ENCODE measurements at places on chromosomes 12 and 14.

GRCh38 chr14:26323869-26324268 is 274.0 kb downstream of the NOVA1 start:
- DNase-seq, result no peak

- no peak for DNase-seq
These were observed 1.3 kb downstream of the SLC38A1 start for GRCh38 chr12:46267575-46267824.

- no peak for DNase-seq
These were observed 16.5 kb upstream of the IFT81 start for GRCh38 chr12:110107369-110108281.

- DNase-seq, result no peak
These were observed 246.3 kb downstream of the KCNC2 start for GRCh38 chr12:74963304-74963703.

GRCh38 chr12:88921434-88921833 is 341.2 kb upstream of the KITLG start:
- no peak for DNase-seq

DNA sequence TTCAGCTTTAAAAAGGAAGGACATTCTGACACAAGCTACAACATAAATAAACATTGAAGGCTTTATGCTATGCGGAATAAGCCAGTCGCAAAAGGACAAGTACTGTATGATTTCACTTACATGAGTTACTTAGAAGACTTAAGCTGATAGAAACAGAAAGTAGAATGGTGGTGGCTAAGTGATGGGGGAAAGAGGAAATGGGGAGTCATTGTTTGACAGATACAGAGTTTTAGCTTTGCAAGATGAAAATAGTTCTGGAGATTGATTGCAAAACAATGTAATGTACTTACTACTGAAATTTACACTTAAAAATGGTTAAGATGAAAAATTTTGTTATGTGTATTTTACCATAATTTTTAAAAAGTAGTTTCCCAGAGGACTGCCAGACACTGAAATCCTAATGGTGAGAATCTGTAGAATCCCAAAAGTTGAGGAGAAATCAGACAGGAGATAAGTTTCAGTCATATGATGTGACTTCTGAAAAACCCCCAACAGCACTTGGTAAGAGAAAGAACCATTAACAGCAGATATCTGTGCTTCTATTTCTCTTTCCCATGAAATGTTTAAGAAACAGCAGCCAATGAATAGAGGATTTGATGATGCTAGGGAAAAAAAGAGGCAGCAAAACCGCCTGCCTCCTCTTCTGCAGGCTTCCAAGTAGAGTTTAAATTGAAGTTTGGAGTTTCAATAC is 16.6 kb upstream of the CLEC2A start:
- no peak for DNase-seq

GRCh38 chr12:121061831-121062230 is 22.8 kb upstream of the OASL start:
- DNase-seq, result no peak

GRCh38 chr12:2101359-2101758 is 48.6 kb downstream of the CACNA1C start:
- DNase-seq, result no peak

DNA sequence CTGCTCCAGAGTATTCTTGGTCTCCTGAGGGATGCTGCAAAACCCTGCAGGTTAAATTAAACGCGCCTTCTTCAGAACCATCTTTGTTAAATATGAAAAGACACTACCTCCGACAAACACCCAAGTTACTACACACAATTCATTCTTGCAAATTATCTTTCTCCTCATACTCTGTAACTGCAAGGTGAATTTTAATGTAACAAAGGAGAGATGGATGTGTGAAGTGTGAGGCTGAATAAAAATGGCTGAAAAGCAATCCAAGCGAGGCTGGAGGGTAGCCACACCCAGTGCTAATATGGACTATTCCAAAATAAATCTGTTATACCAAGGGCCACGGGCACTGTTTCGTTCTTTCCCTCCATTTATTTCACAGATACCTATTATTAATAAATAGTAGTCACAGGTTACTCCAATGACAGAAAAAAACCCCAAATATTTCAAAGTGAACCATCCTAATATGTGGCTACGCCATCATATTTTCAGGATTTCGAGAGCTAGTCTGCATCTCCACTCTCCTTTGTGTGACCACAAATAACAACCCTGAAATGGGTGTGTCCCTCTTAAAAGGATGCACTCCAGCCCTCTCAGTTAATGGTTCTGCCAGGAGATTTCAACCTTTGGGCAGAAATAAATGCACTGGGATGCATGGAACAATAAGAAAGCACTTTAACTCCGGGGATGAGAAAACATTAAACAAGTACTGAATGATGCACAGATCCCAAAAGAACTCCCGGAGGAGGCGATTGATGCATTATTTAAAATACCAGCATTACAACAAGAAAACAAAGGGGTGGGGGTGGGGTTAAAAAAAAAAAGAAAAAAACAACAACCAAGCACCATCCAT is 53.1 kb upstream of the CCDC175 start:
- peak; percentile 85 for DNase-seq

- no peak for DNase-seq
These were observed 7.1 kb upstream of the SMUG1 start for GRCh38 chr12:54195737-54196347.

DNA sequence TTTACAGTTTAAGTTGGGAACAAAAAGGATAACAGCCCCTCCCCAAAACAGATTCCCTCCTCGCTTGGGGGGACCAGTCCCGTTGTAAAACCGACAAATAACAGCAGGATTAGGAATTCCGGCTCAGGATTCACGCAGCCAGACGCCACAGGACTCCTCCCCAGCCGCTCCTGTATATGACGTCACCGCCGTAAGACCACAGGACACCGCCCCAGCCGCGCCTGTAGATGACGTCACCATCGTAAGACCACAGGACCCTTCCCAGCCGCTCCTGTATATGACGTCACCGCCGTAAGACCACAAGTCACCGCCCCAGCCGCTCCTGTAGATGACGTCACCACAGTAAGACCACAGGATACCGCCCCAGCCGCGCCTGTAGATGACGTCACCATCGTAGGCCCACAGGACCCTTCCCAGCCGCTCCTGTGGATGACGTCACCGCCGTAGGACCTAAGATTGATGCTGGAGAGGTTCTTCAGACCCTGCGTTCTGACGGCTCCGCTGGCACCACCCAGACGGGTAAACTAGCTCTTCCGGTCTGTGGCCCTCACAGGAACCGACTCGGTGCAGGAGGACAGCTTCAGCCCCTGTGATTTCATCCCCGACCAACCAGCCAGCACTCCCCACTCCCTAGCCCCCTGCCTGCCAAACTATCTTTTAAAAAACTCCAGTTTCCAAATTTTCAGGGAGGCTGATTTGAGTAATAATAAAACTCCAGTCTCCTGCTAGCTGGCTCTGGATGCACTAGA is 43.9 kb upstream of the FBRSL1 start:
- DNase-seq, result no peak

GRCh38 chr12:43337571-43338444 is 214.2 kb downstream of the ADAMTS20 start:
- no peak for DNase-seq

GRCh38 chr12:6541371-6542165 is 7.3 kb downstream of the GAPDH start:
- DNase-seq, result no peak

DNA sequence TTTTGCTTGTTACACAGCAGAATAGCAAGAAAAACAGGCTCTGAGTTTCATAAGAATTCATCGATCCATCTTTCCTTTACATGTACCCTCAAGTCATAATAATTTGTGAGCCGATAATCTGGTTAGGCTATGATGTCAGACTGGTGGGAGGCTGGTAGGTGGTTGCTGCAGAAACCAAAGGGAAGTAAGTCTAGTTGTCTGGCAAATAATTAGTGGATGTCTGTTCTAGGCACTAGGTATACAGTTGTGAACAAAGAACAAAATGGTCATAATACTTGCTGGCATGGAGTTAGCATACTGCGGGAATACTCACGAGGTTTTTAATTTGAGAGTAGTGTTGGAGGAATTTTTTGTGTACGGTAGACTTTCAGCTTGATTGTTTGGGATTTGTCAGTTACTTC is 8.8 kb downstream of the SUSD6 start:
- DNase-seq, result no peak

DNA sequence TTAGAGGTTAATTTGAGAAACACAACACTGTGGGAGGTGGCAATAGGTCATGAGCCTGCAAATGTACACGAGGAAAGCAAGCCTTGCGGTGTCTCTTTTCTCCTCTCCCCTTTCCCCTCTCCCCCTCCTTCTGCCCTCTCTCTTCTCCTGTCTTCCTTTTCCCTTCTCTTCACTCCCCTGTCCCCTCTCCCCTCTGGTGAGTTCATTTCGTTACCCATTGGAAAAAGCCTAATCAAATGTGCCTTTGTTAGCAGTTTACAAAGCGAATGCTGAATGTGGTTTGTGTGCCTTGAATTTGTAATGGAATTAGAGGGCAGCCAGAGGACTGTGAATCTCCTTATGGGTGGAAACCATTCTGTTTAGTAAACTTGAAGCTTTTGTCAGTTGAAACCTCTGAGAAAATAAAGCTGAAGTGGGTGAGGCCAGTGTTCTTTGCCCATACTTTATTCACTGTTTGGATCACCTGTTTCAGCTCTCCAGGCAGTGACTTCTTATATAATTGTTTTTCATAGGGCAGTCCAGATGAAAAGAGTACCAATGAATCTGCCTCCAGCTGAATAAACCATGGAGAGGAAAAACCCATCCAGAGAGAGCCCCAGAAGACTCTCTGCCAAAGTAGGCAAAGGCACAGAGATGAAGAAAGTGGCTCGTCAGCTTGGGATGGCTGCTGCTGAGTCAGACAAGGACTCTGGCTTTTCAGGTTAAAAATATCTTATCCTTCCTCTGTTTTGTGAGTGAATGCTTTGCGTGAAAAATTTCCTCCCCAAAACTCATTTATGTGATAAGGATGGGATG is 7.3 kb downstream of the CIPC start:
- DNase-seq, result no peak

DNA sequence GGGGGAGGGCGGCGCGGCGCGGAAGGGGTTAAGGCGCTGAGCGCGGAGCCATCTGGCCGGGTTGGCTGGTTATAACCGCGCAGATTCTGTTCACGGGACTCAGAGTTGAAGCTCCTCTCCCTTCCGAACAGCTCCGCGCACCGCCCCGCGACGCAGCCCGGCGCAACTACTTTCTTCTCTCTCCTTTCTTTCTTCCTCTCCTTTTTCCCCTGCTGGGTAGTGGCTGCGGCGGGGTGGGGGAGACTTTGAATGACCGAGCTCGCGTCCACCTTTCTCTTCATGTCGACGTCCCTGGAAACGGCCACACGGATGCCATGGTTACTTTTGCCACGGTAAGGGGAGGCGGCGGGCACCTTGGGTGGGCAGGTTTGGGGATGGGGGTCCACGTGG is at the start of gene NTF3:
Gene NTF3, plus strand, starts transcription at position 98 of the 390 bp plus-strand sequence. Its CDS starts 217 bp downstream, at position 315.
- no peak for DNase-seq

DNA sequence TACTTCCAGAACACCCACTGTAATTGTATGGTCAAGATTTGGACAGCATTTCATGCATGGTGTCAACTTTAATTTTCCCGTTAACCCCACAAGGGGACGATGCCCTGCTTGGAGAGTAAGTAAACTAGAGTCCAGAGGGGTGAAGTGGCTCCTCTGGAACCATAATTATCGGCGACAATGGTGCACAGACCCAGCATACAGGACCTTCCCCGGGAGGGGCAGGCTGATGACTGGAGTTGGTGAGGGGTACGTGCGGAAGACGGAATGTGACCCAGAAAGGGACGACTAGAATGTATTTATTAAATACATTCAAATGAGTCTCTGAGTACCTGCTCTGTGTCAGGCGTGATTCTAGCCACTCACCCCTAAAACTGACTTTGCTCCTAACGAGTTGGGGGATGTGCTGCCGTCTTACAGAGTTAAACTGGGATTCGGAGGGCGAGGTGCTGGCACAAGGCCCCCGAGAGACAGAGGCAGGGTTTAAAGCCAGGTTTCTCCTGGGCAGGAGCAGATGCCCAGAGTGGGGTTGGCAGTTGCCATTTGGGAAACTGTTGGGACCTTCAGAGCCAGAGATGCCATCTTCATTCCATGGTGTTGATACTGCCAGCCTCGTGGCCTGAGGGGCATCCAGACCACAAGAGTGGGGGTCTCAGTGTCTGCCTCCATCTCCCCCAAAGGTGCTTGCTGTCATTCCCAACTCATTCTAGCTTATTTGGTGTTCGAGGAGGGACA is 10.9 kb downstream of the RTL1 start:
- no peak for DNase-seq

DNA sequence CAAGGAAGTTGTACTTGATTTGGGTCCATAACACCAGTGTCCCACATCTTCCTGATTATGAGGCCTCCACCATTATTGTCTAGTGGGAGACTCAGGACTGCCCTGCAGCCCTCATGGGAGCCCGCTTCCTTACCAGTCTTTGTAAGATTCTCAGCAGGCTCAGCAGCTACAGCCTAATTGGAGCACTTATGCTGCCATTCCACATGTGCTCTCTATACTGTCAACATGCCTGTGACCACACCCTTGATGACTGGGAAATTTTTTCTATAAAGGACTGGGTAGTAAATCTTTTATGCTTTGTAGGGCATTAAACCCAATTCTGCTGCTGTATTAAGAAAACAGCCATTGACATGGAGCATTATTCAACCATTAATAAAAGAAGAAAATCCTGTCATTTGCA is 145.5 kb upstream of the IGF1 start:
- DNase-seq, result no peak

DNA sequence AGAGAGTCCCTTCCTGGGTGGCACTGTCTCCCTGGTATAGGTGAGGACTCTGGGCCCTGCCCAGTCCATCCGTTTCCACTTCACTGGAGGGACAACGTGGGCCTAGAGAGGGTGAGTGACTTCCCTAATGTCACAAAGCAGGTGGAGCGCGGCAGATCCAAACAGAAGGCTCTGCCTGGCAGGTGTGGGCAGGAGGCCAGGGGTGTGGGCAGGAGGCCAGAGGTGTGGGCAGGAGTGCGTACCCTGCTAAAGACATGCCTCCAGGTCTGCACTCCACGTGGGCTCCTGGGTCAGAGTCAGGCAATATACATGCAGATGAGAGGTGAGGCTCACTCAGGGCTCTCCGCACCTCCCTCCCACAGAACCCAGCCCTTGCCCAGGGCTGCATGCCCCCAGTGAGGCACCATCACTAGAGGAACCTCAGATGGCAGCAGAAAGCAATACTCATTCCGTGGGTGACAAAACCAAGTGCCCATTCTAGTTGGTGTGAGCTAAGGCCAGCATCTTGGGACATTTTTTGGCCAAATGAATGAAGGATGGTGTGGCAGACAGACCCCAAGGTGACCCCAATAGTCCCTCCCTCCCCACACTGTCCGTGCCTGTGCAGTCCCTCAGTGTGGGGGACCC is 271.6 kb upstream of the RTL1 start:
- no peak for DNase-seq

DNA sequence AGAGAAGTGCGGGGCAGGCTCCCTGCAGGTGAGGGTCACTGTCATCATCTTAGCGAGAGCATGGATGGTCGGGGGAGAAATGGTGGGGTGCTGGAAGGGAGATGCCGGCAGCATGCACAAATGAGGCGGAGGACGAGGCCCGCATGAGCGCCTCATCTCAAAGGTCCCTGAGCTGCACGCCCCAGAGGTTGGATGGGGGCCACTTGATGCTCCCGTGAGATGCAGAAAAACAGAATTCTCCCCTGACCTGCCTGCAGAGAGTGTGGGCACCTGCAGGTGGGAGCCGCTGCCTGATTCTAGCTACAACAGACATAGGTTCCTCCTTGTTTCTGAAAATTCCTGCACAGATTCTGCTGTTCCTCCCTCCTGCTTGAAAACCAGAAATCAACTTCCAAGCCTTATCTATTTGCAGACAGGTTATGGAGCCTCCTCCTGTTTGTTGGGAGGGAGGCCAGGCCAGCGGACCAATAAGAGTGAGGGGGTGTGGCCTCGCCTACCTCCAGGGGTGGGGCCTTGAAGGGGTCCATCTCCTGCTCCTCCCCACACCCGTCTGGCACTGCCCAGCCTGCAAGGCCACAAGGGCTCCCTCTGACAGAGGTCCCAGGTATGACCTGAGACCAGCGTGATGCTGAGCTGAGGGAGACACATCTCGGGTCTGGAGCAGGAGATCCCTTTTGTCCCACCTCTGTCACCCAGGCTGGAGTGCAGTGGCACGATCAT is 67.2 kb downstream of the KDM2B start:
- no peak for DNase-seq
